Left kidney (tissue), 8 donors: ENCODE measurements at places on chromosomes 1 and 21.

DNA sequence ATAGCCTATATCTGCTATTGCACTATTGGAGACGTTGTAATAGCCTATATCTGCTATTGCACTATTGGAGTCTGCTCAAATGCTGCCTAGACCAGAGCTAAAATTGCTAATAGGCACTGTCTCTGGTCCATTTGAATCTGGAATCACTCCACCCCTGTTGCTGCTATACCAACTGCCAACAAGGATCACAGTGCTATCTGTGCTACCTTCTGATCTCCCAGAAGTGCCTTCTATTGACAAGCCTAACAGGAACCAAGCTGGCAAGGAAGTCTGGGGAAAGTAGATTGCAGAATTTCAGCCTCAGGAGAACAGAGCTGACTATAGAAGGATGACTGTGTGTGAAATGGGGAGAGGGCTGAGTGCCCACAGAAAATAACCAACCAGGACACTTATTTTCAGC lies 15.9 kb downstream of the RWDD3 start:
- no peak for DNase-seq

DNA sequence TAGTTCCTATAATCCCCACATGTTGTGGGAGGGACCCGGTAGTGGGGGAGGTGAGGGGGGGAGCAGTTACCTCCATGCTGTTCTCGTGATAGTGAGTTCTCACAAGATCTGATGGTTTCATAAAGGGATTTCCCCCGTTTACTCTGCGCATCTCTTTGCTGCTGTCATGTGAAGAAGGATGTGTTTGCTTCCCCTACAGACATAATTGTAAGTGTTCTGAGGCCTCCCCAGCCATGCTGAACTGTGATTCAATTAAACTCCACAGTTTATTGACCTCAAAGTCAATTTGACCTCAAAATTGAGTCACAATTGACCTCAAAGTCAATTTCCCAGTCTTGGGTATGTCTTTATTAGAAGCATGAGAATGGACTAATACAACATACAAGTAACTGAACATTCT lies 19.7 kb downstream of the DPH5 start:
- DNase-seq: no peak

- no peak for DNase-seq
Observed at GRCh38 chr1:218068241-218068640, 216.9 kb upstream of the RRP15 start.

GRCh38 chr1:216531263-216532239 lies 108.3 kb upstream of the USH2A start:
- peak; percentile 15 for DNase-seq

- no peak for DNase-seq
Observed at GRCh38 chr21:42068256-42068545, 2.9 kb upstream of the UMODL1 start.

DNA sequence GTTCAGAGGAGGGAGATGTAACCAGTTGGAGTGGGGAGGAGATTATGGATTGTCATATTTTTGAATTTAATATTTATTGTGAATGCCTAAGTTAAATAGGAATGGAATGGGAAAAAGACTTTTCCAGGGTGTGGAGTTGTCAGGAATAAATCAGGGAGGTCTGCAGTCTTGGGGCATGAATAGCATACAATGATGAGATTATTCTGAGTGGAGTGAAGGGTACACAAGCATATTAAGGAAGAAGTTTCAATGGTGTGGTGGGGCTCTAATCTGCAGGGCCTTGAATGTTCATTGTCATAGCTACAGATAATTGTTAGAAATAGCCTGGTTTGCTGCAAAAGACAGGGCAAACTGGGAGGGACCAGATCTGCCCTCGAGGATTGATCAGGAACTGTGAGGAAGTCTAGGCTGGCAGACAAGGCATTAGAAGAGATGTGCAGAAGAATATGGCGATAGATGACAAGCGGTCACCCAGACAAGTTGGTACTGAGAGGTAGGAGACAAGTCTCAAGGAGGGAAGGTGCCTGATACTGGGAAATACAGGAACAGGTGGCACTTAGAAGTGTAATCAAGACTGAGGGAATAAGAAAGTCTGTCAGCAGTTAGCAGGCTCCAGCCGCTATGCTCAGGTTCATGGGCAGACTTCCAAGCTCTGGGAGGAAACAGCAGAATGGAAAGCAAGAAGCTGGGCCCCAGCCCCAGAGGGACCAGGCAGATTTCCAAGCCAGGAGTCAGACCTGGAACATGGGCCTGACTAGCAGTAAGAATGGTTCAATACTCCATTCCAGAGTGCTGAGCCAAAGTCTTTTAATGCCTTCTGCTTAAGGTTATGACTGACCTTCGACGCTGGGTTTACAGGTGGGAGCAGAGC lies 20.9 kb upstream of the RGL1 start:
- DNase-seq: no peak

DNA sequence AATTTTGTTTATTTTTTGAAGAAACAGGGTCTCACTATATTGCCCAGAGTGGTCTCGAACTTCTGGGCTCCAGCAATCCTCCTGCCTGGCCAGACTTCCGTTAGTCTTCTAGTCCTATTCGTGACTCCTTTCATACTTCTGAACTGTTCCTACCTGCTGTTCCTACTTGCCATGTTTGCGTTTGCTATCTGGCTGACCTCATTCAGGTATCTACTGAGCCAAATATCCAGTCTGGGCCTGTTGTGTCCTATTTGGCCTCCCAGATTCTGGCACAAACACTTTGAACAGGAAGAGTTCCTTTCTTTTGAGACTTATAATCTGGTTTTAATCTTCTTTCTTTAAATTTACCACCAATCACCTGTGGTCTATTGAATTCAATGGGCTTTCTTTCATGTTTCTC lies 6.9 kb upstream of the NR1I3 start:
- DNase-seq: no peak
